T-cell (primary cell): ENCODE measurements at places on chromosomes 3 and 15. TPM values are rescaled to one million over a fixed set of nuclear protein-coding genes. Genes with fewer than 3 reads are reported as not detected.

POPDC2 gene
- total RNA-seq: 4.8 TPM

PLS1 gene
- 3.6 TPM for total RNA-seq

DNA sequence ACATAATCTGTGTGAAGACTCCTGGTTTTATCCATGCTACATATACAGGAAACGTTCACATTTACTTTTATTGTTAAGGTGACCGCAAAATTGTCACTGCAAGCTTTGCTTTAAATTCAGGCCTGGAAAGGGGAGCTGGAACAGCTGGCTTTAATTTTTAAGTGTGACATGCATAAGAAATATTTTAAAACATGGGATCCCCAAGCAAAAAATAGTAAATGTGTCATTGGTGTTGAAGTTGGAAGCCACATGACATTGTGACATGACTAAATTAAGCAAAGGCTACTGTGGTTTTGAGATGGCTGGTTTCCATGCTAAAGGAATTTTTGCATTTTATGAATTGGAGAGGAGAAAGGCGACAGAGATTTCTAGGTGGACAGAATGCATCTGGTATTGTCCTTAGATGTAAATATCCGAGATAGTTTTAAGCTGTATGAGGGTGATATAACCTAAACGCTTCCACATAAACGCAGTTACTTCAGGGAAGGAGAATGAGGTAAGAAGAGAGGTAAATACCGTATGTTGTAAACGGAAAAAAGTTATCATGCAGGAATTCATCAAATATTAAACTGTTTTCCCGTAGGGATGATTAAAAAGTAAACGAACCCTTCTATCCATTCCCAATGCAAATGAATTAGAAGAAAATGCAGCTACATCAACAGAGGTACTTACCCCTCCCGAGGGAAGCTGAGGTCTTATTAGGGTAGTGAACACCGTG lies 927 bp upstream of the FYTTD1 start:
- DNase-seq: no peak

- DNase-seq: no peak
Observed at GRCh38 chr3:129277829-129278271, 820 bp upstream of the HMCES start.

DNA sequence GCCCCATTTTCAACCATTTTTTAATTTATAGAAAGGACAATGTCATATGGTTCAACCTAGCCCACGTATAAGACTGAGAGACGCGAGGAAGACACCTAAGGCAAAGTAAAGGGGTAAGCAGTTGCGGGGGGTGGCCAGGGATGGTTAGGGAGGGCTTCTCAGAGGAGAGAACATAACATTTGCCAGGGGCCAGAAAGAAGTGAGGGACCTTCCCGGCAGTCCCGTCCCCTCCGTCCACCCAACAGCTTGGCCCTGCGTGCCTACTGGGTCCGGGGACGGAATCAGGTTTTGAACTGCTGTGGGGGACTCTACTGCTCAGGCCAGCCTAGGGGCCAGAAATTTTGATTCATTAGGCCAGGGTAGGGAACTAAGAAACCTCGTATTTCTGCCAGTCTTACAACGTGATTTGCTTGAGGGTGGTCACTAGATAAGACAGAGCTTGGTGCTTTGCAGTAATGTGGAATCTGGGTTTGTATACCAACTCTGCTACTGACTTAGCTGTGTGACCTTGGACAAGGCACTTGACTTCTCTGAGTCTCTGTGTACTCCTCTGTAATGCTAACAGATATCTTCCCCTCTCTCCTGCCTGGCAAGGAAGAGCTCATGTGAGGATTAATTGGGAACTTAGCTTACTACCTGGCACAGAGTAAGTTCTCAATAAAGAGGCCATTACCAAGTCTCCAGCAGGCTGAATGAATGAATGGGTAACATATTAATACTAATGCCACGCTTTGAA lies 734 bp upstream of the SLC6A20 start:
- no peak for DNase-seq

DNA sequence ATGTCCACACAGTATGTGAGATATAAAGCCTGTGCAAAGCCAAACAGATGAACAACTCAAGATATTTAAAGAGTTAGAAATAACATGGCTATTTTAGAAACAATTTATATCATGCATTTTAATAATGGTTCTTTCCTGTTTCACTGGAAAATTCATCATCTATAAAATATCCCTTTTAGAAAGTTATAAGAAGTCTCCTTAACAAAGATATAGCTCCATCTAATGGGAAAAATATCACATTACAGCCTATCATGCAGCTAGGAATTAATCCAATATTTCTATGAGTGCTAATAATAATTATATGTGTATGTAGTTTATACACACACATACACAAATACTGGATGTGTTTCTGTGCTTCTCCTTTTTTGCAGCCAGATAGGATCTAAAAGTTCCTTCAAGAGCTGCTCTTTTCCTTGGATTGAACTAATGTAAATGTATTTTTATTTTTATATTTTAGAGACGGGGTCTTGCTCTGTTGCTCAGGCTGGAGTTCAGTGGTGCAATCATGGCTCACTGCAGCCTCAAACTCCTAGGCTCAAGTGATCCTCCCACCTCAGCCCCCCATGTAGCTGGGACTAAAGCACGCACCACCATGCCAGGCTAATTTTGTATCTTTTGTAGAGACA lies 21.6 kb downstream of the RPL22L1 start:
- DNase-seq: no peak

DNA sequence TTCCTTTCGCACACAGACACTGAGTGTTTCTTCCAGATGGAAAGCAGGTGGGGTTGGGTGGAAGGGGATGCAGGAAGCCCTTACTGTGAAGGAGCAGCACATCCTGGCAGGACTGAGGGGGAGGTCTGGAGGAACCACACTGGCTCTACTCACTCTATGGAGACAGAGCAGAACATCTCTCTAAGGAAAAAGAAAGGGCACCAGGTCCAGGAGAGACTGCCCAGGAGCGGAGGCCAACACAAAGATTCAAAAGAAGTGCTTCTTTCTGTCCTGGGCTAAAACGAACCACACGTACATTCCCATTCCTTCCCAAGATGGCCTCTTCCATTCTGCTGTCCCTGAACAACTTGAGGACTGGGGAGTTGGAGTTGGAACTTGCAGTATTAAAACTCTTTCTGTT lies 13.8 kb upstream of the VIPR1 start:
- DNase-seq: no peak

GRCh38 chr3:114329823-114330222 lies 36.0 kb downstream of the TIGIT start:
- DNase-seq: no peak
